Activated naive CD8-positive, alpha-beta T cell treated with anti-CD3 and anti-CD28 coated beads, Interleukin-2, amount 50 U/mL, for 24 hours (primary cell): ENCODE measurements at places on chromosomes 12 and 14.

- H3K36me3 ChIP-seq = peaks cover 25% of the 10 kb centered on the region
- H3K4me1 ChIP-seq = peaks cover 21% of the 10 kb centered on the region
- no peaks in the 10 kb centered on the region for H3K27me3 ChIP-seq
- H3K4me3 ChIP-seq = peak overlapping the region; percentile 85
- peak; percentile 14 for DNase-seq
These were observed 605 bp downstream of the ANKRD52 start for GRCh38 chr12:56257491-56258067.

- H3K27ac ChIP-seq = no peak overlapping the region
- H3K4me1 ChIP-seq = no peaks in the 10 kb centered on the region
- DNase-seq = no peak
- no peaks in the 10 kb centered on the region for H3K36me3 ChIP-seq
- peaks cover 2% of the 10 kb centered on the region for H3K27me3 ChIP-seq
These were observed 122.0 kb upstream of the SEL1L start for GRCh38 chr14:81655423-81656314.

- H3K27ac ChIP-seq = no peak overlapping the region
- no peaks in the 10 kb centered on the region for H3K4me1 ChIP-seq
- no peaks in the 10 kb centered on the region for H3K27me3 ChIP-seq
These were observed 348.3 kb downstream of the KCNH5 start for GRCh38 chr14:62696929-62697328.

- no peak for DNase-seq
- no peak overlapping the region for H3K27ac ChIP-seq
- H3K36me3 ChIP-seq = no peaks in the 10 kb centered on the region
- H3K27me3 ChIP-seq = no peaks in the 10 kb centered on the region
- H3K4me3 ChIP-seq = no peak overlapping the region
- no peaks in the 10 kb centered on the region for H3K4me1 ChIP-seq
These were observed 24.2 kb downstream of the TRHDE start for GRCh38 chr12:72296389-72296788.

DNA sequence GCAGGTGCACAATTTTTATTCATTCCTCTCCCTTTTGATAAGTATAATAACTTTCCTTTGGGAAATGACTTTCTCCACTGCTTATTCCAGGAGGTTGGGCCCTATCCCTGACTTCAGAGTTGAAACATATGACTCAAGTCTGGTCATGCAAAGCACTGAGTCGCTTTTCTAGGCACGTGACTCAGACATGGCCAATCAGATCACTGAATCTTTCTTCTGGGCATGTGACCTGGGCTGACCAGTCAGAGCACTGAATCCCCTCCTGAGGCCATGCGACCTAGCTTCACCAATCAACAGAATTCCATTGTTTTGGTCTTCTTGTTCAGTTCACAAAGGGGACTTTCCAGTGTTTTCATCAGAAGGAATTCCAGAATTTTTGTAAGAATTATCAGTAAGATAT lies 377.1 kb upstream of the KITLG start:
- H3K27me3 ChIP-seq = no peaks in the 10 kb centered on the region
- H3K4me3 ChIP-seq = no peak overlapping the region
- H3K36me3 ChIP-seq = no peaks in the 10 kb centered on the region
- H3K27ac ChIP-seq = no peak overlapping the region
- DNase-seq = no peak

- no peak for DNase-seq
- no peak overlapping the region for H3K27ac ChIP-seq
- peaks cover 2% of the 10 kb centered on the region for H3K4me1 ChIP-seq
- H3K27me3 ChIP-seq = no peaks in the 10 kb centered on the region
- no peak overlapping the region for H3K4me3 ChIP-seq
These were observed 53.6 kb downstream of the AKAP6 start for GRCh38 chr14:32382704-32383103.

GRCh38 chr12:124720004-124720680 lies 143.5 kb downstream of the SCARB1 start:
- no peak overlapping the region for H3K27ac ChIP-seq
- no peak for DNase-seq

- H3K4me1 ChIP-seq = peaks cover 43% of the 10 kb centered on the region
- no peak for DNase-seq
- H3K27ac ChIP-seq = no peak overlapping the region
These were observed 47.2 kb downstream of the FRS2 start for GRCh38 chr12:69517406-69517805.

GRCh38 chr14:61652526-61653262 lies 42.6 kb upstream of the HIF1A start:
- no peak overlapping the region for H3K27ac ChIP-seq
- no peaks in the 10 kb centered on the region for H3K36me3 ChIP-seq
- H3K4me3 ChIP-seq = no peak overlapping the region

DNA sequence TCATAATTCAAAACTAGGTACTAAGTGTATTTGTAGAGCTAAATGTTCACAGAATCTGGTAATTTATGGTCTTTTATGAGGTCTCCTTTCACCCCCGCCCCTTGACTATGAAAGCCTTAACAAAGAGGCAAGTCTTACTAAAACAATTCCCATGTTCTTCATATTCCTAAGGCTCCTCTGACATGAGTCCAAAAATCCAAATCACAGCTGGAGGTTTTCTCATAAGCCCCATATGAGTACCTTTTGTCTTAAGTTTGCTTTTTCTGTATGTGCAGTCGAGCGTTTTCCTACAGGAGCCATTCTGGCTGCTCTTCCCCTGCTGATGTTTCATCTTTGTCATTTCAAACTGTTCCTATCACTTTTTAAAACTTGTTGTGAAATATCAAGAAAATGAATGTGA lies 55.2 kb downstream of the SIX1 start:
- no peak for DNase-seq
- H3K4me1 ChIP-seq = no peaks in the 10 kb centered on the region
- no peaks in the 10 kb centered on the region for H3K36me3 ChIP-seq
- H3K4me3 ChIP-seq = no peak overlapping the region
- H3K27me3 ChIP-seq = peaks cover 15% of the 10 kb centered on the region

- DNase-seq = no peak
- H3K4me1 ChIP-seq = no peaks in the 10 kb centered on the region
- no peak overlapping the region for H3K4me3 ChIP-seq
- no peaks in the 10 kb centered on the region for H3K36me3 ChIP-seq
- H3K27me3 ChIP-seq = peaks cover 2% of the 10 kb centered on the region
These were observed 241.2 kb upstream of the G2E3 start for GRCh38 chr14:30317729-30318128.

DNA sequence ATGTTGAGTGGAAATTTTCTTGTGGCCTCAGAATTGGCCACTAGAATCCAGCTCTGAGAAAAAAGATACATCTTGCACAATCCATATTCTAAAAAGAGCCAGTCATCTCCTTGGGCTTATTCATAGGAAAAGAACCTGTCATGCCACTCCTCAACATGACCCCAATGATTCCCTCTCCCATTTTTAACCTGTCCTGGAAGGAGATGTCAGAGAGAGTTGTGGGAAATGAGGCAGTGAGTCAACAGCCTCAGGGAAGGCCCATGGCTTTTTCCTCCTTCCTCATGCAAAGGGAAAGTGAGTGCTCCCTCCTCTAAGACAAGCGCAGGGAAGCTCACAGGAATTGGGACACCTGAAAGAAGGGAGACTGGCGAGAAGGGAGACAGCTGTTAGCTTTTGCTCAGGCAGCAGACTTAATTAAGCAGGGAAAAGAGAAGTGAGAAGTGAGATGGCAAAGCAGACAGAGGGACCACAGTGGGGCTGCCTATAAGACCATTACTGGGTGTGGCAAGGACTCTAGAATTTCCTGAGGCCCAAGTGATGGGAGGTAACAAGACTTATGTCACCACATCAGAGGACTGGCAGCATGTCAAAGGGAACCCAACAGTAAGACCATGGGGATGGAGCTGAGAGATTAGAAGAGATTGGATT lies 10.2 kb upstream of the DHRS7 start:
- no peaks in the 10 kb centered on the region for H3K36me3 ChIP-seq
- H3K27me3 ChIP-seq = no peaks in the 10 kb centered on the region
- H3K4me1 ChIP-seq = peaks cover 3% of the 10 kb centered on the region
- no peak overlapping the region for H3K27ac ChIP-seq

- H3K4me3 ChIP-seq = peak overlapping the region; percentile 30
- peak overlapping the region; percentile 63 for H3K27ac ChIP-seq
- no peak for DNase-seq
- peaks cover 47% of the 10 kb centered on the region for H3K36me3 ChIP-seq
These were observed 10.1 kb downstream of the RAP1B start for GRCh38 chr12:68620519-68621471.

DNA sequence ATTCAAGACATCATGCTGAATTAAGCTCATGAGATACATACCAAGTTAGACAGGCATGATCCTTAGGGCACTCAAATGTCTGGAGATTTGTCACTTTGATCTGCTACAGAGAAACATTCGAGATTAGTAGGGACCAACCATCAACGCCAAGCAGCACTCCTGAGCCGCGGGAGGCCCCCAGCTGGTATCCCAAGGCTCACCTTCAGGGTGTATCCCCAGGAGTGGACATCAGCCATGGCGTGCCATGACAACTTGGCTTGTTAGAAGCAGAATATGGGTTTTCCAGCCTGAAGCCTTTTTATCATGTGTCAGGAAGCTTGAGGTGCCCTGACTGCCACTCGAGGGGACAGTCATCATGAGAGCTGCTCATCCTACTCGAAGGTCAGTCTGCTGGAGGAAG lies 39.1 kb upstream of the GPHB5 start:
- no peak overlapping the region for H3K27ac ChIP-seq
- H3K4me1 ChIP-seq = no peaks in the 10 kb centered on the region
- no peak overlapping the region for H3K4me3 ChIP-seq
- no peak for DNase-seq
- peaks cover 10% of the 10 kb centered on the region for H3K27me3 ChIP-seq

- no peak overlapping the region for H3K27ac ChIP-seq
- peaks cover 6% of the 10 kb centered on the region for H3K27me3 ChIP-seq
- H3K4me3 ChIP-seq = no peak overlapping the region
- no peak for DNase-seq
- no peaks in the 10 kb centered on the region for H3K36me3 ChIP-seq
These were observed 80.5 kb upstream of the PCED1B start for GRCh38 chr12:46998811-46999368.

- H3K27ac ChIP-seq = no peak overlapping the region
- no peaks in the 10 kb centered on the region for H3K36me3 ChIP-seq
- H3K27me3 ChIP-seq = no peaks in the 10 kb centered on the region
- no peak for DNase-seq
- H3K4me3 ChIP-seq = no peak overlapping the region
These were observed 1036.4 kb upstream of the FOXG1 start for GRCh38 chr14:27730204-27730603.

GRCh38 chr12:113333877-113334785 lies 778 bp downstream of the SLC8B1 start:
- no peaks in the 10 kb centered on the region for H3K27me3 ChIP-seq
- H3K4me3 ChIP-seq = peak overlapping the region; percentile 97
- H3K4me1 ChIP-seq = peaks cover 30% of the 10 kb centered on the region
- DNase-seq = no peak
- peaks cover 12% of the 10 kb centered on the region for H3K36me3 ChIP-seq

- peaks cover 48% of the 10 kb centered on the region for H3K36me3 ChIP-seq
- DNase-seq = no peak
- peaks cover 60% of the 10 kb centered on the region for H3K4me1 ChIP-seq
- H3K27me3 ChIP-seq = no peaks in the 10 kb centered on the region
- H3K27ac ChIP-seq = peak overlapping the region; percentile 45
These were observed 27.1 kb downstream of the ATG14 start for GRCh38 chr14:55384536-55384935.

- H3K4me3 ChIP-seq = no peak overlapping the region
- H3K4me1 ChIP-seq = peaks cover 16% of the 10 kb centered on the region
- peaks cover 10% of the 10 kb centered on the region for H3K36me3 ChIP-seq
- no peaks in the 10 kb centered on the region for H3K27me3 ChIP-seq
- H3K27ac ChIP-seq = no peak overlapping the region
These were observed 38.8 kb upstream of the NINJ2 start for GRCh38 chr12:701896-702539.

DNA sequence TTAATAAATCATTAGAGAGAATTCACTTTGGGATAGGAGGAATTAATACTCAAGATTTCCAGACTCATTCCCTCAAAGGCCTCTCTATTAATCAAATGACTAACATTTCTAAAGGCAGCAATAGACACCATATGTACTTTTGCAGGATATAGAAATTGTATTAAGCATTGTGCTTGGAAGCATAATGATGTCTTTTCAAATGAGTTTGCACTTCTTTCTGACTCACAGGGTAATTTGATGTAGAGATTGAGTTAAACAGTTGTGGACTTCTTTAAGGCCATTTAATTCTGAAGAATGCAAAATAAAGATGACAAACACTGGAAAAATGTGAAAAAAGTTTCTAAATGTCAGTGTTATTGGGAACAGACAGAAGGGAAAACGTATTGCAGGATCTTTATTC lies 63.4 kb upstream of the CSRP2 start:
- no peaks in the 10 kb centered on the region for H3K4me1 ChIP-seq
- no peak for DNase-seq
- H3K36me3 ChIP-seq = no peaks in the 10 kb centered on the region
- no peak overlapping the region for H3K4me3 ChIP-seq

DNA sequence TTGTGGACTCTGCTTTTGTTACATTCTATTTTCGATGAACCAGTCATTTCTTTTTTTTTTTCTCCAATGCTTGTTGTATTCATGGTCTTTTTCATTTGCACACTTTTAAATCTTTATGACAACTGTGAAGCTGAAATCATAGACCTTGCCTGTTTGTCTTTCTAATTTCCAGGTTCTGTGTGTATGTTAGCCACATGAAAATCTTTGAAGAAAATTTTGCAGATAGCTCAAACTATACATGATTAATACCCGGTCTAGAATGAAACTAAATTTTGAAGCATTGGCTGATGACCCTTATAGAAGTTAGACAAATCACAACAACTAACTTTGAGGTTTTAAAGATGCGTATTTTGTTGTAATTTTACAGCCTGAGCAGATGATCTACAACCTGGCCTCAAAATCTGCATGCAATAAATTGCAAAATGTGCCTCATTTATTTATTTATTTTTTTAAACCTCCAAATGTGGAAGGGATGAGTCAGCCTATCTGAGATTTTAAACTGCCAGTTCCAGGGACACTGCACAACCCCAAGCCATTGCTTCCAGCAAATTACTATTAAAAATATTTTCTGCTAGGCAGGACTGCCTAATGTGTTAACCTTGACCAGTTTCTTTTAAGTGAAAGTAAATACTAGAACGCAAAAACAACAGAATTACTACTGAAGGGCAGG lies 96.3 kb upstream of the NAV3 start:
- no peaks in the 10 kb centered on the region for H3K36me3 ChIP-seq
- no peaks in the 10 kb centered on the region for H3K27me3 ChIP-seq
- H3K4me1 ChIP-seq = no peaks in the 10 kb centered on the region
- H3K4me3 ChIP-seq = no peak overlapping the region
- H3K27ac ChIP-seq = no peak overlapping the region
